Regular cardiac myocyte (primary cell): ENCODE measurements at places on chromosomes 6 and 20. TPM values are rescaled to one million over a fixed set of nuclear protein-coding genes. Genes with fewer than 3 reads are reported as not detected.

FAM217B gene
- 2.3 and 4.6 TPM in 2 replicates for total RNA-seq

FAM162B gene
- 19.9 and 23.7 TPM in 2 replicates for total RNA-seq

SIRPD gene
- not detected in 2 replicates for total RNA-seq

PSORS1C1 gene
- total RNA-seq = 0.19 and 1.7 TPM in 2 replicates

CTAGE9 gene
- not detected in 2 replicates for total RNA-seq

MUCL3 gene
- not detected in 2 replicates for total RNA-seq

SRMS gene
- total RNA-seq = not detected in 2 replicates

SLCO4A1 gene
- total RNA-seq = 0.19 and 0.56 TPM in 2 replicates

CTCFL gene
- total RNA-seq = under 0.01 TPM in 1 of 2 replicates, not detected in the other

APCDD1L gene
- total RNA-seq = 7.3 and 9.0 TPM in 2 replicates

MEI4 gene
- total RNA-seq = not detected in 2 replicates

IL17F gene
- not detected in 2 replicates for total RNA-seq

DNMT3B gene
- 2.0 and 2.1 TPM in 2 replicates for total RNA-seq

IRF4 gene
- 0.19 and 0.28 TPM in 2 replicates for total RNA-seq

ADAM33 gene
- 1.2 and 1.7 TPM in 2 replicates for total RNA-seq
